ENCODE measurements at places on chromosomes 2 and 18. TPM values are rescaled to one million over a fixed set of nuclear protein-coding genes. Genes with fewer than 3 reads are reported as not detected.
A peak's percentile ranks its signal among the peaks of the same experiment; 100 is the strongest.

GRCh38 chr2:12051831-12052230 is 305.4 kb downstream of the LPIN1 start:
- no peak for DNase-seq

- no peak for DNase-seq
Observed at GRCh38 chr18:54822872-54823845, 5.1 kb upstream of the RAB27B start.

The AMER3 gene
- total RNA-seq, result not detected

GRCh38 chr2:100983201-100983600 is 18.9 kb upstream of the RPL31 start:
- DNase-seq, result no peak

- no peak for DNase-seq
Observed at GRCh38 chr2:20594957-20595356, 55.9 kb downstream of the HS1BP3 start.

- peak; percentile 68 for DNase-seq
Observed at GRCh38 chr2:39119732-39120520, 925 bp downstream of the SOS1 start.

Measured in activated CD4-positive, alpha-beta memory T cell treated with anti-CD3 and anti-CD28 coated beads, Interleukin-2, amount 10 ng/mL, durations not matched to agents 7 days and 5 days (primary cell).